Diencephalon (tissue), 1 donor: ENCODE measurements at places on chromosomes 12 and 14. TPM values are rescaled to one million over a fixed set of nuclear protein-coding genes. Genes with fewer than 3 reads are reported as not detected.

Gene FAM90A1
- not detected for total RNA-seq

Gene FOXA1
- 3.7 TPM for total RNA-seq

Gene MANSC4
- not detected for total RNA-seq

Gene TMPRSS12
- not detected for total RNA-seq

Gene ACTR6
- total RNA-seq: 44.5 TPM

Gene IGF1
- total RNA-seq: 12.0 TPM

Gene ITGA7
- 14.5 TPM for total RNA-seq

Gene MDGA2
- 84.4 TPM for total RNA-seq
